ENCODE measurements at places on chromosomes 5 and 9.
A peak's percentile ranks its signal among the peaks of the same experiment; 100 is the strongest.

DNA sequence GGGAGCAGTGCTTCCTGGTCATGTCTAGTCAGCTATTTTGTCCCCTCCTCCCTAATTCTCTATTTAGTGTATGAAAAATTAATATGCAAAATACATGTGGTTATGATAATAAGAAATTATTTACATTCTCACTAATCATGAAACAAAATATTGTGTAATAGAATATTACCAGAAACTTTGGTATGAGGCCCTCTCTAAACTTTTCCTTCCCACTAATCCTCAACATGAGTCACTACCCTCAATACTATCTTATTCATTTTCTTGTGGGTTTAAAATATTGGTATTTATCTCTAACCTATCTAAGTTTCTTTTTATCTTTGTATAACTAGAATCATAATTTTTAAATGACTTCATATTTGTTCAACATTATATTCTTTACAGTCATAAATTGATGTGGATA, 545.9 kb upstream of the PTPRD start:
- no peak for DNase-seq

GRCh38 chr5:131266370-131267060, 2.7 kb downstream of the CDC42SE2 start:
- peak; percentile 63 for DNase-seq

DNA sequence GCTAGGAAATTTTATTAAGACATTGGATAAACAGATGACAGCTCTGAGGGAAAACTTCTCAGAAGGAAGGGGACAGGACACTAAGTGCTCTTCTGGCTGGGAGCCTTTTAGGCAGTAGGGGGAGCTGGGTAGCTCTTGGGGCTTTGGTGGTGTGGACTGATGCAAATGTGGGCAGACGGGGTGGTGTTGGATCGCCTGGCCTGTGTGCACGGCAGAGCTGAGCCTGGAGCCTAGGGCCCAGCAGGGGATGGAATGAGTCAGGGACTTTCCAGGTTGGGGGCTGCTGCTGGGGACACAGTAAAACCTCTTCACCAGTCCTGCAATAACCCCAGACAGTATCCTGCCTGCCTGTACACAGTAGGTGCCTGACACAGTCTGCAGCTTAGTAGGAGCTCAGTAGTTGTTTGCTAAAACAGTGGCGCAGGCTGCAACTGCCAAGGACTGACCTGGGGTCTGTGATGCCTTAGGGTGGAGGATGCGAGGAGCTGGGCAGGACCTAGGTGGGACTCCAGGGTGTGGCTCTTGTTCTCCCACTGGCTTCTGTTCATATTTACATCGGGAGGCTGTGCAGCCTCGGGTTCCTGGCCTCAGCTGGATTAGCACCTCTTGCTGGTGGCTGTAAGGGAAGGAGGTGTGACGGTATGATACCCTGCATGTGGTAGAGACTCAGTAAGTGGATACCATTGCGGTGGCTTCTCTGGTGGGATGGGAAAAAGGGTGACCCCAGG, 83.8 kb downstream of the DAB2IP start:
- no peak for DNase-seq

GRCh38 chr5:65121880-65122436, 353.2 kb downstream of the CWC27 start:
- no peak for DNase-seq

GRCh38 chr5:96942911-96943310, 7.0 kb downstream of the LNPEP start:
- DNase-seq = no peak

GRCh38 chr5:52846182-52846842, 58.6 kb downstream of the ITGA1 start:
- no peak for DNase-seq

DNA sequence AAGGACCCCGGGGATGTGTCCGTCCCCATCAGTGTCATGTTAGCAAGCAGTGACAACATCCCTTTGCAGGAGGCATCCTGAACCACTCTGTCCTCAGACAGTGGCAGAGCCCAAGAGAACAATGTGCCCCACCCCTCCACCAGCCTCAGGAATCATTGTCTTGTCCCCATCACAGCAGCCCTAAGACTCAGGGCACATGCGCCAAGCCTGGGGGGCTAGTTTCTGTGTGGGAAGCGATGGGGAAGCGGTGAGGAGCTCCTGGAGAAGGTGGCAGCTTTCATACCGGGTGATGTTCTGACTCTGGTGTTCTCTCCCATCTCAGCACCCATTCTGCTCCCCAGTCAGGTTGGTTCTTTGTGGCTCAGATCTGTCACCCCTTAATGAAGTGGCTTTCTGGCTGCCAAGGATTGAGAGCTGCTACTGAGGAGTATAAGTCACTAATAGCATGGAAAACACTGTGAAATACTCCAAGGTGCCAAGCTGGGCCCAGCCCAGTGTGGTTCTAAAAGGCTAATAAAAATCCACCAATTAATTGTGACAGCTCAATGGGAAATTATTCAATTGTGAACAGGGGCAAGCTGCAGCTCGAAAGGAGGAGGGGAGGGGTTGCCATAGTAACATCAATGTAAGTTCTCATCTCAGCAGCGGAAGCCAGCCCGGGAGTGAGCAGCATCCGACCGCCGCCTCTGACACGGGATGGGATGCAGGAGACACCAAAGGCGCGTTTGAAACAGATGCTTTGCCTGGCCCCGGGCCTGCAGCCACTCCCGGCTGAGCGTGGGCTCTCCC, 4.7 kb downstream of the QRFP start:
- DNase-seq = no peak

DNA sequence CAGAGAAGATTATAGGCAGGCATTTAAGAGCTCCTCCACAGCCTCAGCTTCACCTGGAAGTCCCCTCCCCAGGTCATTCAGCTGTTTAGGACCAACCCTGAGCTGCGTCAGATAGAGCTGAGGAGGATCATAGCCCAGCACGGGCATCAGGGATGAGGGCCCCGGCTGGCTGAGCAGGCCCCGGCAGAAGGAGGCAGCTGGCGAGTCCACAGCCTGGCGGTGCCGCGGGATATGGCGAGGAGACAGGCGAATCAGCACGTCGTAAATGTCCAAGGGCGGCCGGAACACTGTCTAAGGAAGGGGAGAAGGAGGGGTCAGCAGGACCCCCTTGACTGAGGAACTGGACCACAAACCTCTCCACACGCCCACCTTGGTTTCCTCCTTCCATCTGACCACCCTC, 10.6 kb downstream of the NOL6 start:
- no peak for DNase-seq

- no peak for DNase-seq
Measured at GRCh38 chr9:79613145-79613544, 41.4 kb downstream of the TLE4 start.

- no peak for DNase-seq
Measured at GRCh38 chr5:170585273-170585948, 81.6 kb downstream of the KCNIP1 start.

All from CD4-positive, alpha-beta T cell treated with Interleukin-1 beta for 1 hour (primary cell).